ENCODE measurements at places on chromosomes 7 and 10.

GRCh38 chr7:130022115-130022514, 29.1 kb downstream of the ZC3HC1 start:
- DNase-seq, result no peak

GRCh38 chr7:120486164-120486563, 213.2 kb downstream of the KCND2 start:
- DNase-seq, result no peak

DNA sequence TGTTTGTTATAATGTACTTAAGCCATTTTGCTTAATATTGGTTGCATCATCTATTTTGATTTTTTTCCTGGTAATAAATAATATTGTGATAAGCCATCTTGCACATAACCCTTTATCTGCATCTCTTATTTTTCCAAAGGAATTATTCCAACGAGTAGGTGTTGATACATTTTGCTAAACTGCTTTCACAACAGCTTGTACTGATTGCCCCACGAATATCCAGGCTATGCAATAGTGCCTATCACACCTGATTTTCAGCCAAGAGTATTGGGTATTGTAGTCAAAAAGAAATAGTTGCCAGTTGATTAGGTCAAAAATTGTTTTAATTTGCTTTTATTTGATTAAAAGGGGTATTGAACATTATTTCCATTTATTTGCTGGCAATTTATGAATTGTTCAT, 20.7 kb downstream of the CREB5 start:
- DNase-seq, result no peak

- DNase-seq, result no peak
These were observed 75.5 kb downstream of the DGKI start for GRCh38 chr7:137771273-137771672.

DNA sequence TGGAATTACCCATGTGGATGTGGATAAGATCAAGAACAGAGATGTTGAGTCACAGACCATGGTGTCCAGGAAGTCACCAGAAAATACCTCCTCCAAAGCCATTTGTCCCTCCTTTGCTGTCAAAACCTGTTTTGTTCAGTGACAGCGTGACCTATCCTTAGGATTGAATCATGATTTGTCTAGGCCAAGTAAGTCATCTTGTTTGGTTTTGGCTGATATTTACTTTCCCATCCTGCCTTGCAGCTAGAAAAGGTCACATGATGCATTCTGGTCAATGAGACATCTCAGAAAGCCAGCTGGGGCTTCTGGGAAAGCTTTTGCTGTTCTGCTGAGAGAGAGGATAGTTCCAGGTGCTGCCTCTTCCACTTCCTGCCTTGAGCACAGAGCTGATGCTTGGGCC, 225.3 kb upstream of the ZMIZ1 start:
- DNase-seq, result no peak

GRCh38 chr10:109430043-109430760, 493.1 kb downstream of the XPNPEP1 start:
- no peak for DNase-seq

- DNase-seq, result no peak
These were observed 125.5 kb upstream of the SVIL start for GRCh38 chr10:29760138-29760900.

GRCh38 chr7:5404421-5404826, 19.2 kb downstream of the TNRC18 start:
- no peak for DNase-seq

DNA sequence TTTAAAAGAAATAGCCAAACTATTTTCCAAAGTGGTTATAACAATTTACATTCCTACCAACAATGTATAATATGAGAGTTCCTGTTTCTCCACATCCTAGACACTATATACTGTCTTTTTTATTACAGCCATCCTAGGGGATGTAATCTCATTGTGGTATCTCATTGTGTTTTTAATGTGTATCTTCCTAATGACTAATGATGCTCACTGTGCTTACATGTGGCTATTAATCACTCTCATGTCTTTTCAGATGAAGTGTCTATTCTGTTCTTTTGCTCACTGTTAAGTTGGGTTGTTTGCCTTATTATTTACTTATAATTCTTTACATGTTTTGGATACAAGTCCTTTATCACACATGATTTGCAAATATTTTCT, 71.8 kb downstream of the ZNF438 start:
- no peak for DNase-seq

DNA sequence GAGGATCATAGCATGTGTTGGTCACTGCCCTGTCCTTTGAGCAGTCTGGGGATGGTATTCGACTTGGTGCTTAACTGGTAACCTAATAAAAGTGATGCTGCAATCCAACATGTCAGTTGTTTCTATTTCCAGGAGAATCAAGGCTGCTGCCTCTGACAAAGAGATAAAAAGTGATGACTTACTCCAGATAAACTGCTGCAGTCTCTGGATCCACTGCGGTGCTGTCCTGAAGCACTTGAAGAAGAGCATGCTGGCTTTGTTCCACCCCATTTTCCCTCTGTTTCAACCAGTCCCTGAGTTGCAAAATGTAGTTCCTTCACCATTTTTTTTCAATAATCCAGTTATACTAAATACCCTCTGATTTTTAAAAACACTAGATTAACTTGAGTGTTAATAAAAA, 403.5 kb upstream of the ANKRD30A start:
- no peak for DNase-seq
